ENCODE measurements at places on chromosomes 5 and 9. TPM values are rescaled to one million over a fixed set of nuclear protein-coding genes. Genes with fewer than 3 reads are reported as not detected.

DNA sequence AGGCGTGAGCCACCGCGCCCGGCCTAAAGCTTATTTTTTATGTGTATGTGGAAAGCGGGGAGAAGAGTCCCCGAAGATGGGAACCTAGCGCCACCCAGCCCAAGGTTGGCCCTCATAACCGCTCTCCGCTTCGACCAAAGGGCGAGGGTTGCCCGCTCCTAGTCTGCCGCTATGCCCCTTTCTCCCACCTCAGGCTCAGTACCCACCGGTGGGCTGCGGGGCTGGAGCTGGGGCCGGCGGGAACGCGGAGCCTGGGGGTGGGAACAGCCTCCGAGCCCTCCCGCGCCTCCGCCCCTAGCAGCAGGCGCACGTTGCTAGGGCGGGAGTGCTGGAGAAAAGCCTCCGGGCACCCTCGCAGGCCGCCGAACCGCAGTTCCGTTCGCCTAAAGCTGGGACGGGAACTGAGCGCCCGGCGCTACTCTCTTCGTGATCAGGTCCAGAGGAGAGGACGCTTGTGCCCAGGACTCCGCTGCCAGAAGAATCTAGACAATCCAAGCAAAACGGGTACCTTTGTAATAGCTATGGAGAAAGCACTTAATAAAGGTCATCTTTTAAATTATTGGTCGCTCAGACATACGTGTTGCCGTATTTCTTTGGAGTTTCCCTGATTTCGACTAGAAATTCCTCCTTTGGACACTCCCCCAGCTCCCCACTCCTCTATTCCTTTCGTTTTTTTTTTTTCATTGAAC, at the start of gene WDR31:
TSS of gene WDR31 (minus strand) at position 265 of the 689 bp plus-strand sequence. CDS start 8,253 bp downstream, outside the sequence.
- H3K36me3 ChIP-seq: no peaks in the 10 kb centered on the region
- H3K27ac ChIP-seq: peak within 1 kb of the TSS; percentile 53
- peaks cover 28% of the 10 kb centered on the region for H3K4me1 ChIP-seq

DNA sequence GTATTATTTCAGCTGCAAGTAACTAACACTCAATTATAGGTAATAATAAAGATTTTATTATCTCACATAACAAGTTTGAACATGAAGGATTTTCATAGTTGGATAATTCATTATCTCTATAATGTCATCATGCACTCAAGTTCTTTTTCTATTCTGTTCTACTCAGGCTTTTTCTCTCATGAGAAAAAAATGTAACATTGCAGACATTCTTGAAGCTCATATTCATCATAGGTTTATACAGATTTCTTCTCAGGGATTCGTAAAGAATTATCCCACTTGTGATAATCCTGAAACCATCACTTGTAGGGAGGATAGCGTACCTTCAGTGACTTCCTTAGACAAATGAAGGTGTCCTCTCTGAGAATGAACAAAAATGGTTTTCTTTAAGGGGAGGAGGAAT, 150.3 kb downstream of the XRCC4 start:
- no peak for DNase-seq
- no peaks in the 10 kb centered on the region for H3K27me3 ChIP-seq

GRCh38 chr5:74464512-74465209, 175.9 kb downstream of the ENC1 start:
- H3K27ac ChIP-seq: no peak overlapping the region
- no peak for DNase-seq
- H3K36me3 ChIP-seq: no peaks in the 10 kb centered on the region
- no peaks in the 10 kb centered on the region for H3K27me3 ChIP-seq

GRCh38 chr5:158159621-158160020, 300.7 kb upstream of the CLINT1 start:
- H3K4me1 ChIP-seq: no peaks in the 10 kb centered on the region
- no peak overlapping the region for H3K4me3 ChIP-seq
- H3K36me3 ChIP-seq: no peaks in the 10 kb centered on the region

The TERT gene
- total RNA-seq: 1.2 TPM

- H3K36me3 ChIP-seq: no peaks in the 10 kb centered on the region
- H3K4me1 ChIP-seq: no peaks in the 10 kb centered on the region
- H3K27ac ChIP-seq: no peak overlapping the region
- no peaks in the 10 kb centered on the region for H3K27me3 ChIP-seq
Measured at GRCh38 chr5:127820910-127821553, 117.8 kb downstream of the CCDC192 start.

DNA sequence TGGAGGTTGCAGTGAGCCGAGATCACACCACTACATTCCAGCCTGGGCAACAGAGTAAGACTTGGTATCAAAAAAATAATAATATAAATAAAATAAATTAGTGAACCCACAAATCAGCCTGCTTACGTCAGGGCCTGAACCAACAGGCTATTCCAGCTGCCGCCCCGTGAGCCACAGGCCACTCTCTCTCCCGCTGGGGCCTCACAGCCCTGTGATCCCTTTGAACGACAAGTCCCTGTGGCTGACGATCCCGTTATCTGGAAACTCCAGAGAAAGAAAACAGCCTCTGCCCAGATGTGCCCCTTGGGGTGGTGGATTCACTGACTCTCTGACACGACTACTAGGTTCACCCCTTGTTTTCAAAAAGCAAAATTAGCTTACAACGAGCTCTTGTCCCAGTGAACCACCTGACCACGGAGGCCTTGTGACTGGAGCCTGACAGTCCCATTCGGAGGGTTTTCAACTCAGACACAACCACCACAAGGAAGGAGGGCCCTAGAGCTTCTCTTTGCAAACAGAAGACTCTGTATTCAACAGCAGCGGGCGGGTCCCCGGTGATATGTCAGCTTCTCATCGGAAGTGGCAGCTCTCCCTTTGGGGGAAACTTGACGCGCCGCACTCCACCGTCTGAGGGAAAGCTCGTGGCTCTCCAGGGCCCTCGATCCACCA, 4.4 kb upstream of the DIPK1B start:
- peaks cover 22% of the 10 kb centered on the region for H3K4me1 ChIP-seq
- no peak for DNase-seq
- H3K36me3 ChIP-seq: no peaks in the 10 kb centered on the region

DNA sequence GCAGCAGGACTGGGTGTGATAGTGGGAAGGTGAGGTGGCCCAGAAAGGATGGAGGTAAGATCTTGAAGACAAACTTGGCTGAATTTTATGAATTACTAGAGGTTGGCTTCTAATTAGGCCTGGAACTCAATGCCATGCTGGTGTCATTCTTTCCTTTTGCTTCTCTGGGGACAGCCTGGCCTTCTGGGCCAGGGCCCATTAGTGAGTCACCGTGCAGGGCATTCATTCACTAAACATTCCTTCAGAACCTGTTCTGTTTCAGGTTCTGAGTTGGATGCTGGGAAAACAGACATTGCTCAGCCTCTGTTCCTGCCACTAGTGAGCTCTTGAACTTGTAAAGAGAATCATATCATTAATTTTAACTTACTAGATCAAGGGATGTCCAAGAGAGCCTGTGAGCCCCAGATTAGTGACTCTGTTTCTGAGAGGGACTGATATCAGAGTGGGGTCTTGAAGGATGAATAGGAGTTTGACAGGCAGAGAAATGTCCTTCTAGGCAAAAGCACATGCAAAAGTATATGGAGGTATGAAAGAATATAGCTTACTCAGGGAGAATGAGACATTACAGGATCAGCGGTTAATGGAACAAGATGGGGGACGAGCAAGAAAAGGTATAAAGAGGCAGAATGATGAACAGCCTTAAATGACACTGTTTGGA, 66.5 kb downstream of the LHX2 start:
- DNase-seq: peak; percentile 34
- no peak overlapping the region for H3K4me3 ChIP-seq
- H3K4me1 ChIP-seq: peaks cover 27% of the 10 kb centered on the region
- no peak overlapping the region for H3K27ac ChIP-seq
- no peaks in the 10 kb centered on the region for H3K36me3 ChIP-seq
- H3K27me3 ChIP-seq: no peaks in the 10 kb centered on the region

The CCNJL gene
- 1.1 TPM for total RNA-seq

The MSX2 gene
- not detected for total RNA-seq

Measured in HepG2 (cell line).